ENCODE measurements at places on chromosomes 3 and 15.
A peak's percentile ranks its signal among the peaks of the same experiment; 100 is the strongest.

DNA sequence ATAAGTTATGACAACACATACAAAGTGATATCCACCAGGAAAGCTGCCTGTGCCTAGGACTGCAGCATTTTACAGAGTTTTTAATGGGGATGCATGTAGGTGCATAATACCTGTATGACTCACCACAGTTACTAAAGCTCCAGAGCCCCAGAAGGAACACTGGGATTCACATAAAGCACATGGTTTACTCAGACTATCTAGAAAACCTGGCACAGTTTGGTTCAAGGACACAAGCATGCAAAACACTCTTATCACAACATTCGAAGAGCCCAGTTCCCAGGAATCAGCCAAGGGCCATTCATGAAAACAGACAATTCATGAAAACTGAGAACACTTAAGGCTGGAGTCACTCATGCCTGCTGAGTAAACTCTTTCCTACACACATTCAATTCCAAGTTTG lies 261.0 kb downstream of the PYDC2 start:
- no peak for DNase-seq

DNA sequence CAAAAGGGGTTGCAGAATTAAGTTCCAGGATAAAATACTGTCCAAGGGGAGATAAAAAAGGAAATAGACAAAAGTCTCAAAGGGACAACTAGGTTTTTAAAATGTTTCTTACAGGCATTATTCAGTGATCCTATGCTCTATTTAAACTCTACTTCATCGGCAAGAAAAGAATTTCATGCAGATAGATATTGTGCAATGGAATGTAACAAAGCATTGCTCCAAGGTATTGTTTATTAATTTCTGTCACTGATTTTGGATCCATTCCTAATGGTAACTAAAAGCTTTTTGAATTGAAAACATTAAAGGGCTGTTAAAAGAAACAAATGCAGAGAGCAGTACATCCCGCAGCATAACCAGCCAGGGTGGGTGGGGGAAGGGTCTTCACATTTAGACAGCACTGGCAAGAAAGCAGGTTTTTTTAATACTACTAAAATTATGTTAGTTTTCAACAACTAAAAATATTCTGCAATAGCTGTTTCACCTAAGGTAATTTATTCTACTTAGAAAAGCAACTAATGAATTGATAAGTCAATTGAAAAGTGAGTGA lies 82.9 kb downstream of the THBS1 start:
- DNase-seq, result no peak

GRCh38 chr3:165210132-165210531 lies 13.9 kb upstream of the SLITRK3 start:
- DNase-seq, result no peak

GRCh38 chr3:143644370-143645089 lies 203.7 kb downstream of the SLC9A9 start:
- DNase-seq, result peak; percentile 83

- DNase-seq, result peak; percentile 23
These were observed 408.6 kb downstream of the GBE1 start for GRCh38 chr3:81352867-81353266.

DNA sequence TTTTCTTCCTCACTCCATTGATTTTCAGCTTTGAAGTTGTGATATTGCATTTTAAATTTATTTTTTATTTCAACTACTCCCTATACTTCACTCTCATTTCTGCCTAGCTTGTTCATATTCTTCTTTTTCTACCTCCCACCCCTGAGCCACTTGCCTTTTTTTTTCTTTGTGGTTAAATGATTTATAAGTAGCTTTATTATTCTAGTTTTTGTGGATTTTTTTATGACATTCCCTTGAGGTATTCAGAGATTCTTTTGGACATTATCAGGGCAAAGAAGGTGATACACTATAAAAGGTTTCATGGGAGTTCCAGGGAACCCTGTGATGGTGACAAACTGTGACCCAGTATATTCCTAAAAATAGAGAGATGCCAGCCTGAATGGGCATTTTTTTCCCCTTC lies 3.3 kb downstream of the C15orf61 start:
- no peak for DNase-seq

DNA sequence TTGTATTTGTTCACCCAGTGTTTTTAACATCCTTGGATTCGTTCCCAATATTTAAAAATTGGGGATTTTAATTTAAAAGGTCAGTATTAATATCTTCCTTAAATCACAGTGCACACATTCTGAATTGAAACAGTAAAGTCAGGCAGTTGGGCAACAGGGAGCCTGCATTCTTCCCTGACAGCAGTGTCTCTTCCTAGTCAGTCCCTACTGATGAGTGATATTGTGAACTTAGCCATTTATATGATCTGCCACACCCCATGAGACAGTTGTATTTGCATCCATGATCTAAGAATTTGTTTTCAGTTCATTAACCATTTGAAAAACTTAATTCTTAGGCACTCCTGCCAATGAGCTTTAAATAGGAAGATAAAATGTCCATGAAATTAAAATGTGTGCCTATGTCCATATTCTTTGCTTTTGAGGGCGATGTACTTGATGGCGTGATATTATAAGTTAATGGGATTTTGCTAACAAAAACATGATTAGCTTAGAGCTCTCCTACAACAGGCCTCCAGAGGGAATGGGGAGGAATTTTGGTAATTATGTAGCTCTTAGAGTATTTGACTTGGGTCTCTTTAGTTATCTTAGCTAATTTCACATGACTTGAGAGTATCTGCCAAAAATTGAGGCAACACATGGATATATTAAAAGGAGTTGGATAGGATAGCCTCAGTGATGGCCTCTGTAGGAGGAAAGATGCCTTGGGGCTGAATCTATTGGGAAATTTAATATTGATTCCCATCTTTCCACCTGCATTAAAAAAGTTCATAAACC lies 219.3 kb downstream of the PTPRG start:
- DNase-seq, result no peak

DNA sequence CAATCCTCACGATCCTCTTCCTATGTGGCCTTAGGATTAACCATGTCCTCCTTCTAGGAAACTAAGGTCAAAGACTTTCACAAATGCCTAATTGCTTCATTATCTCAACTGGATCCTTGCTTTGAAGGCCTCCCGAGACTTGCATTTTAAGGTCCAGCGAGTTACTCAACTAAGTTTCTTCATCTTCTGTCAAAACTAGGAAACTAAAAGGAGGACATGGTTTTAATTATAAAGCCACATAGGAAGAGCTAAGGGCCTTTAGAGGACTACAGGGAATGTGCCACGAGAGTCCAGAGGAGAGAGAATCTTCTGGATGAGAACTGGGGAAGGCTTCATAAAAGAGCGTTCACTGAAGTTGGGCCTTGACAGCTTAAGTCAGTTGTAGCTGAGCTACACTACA lies 87.8 kb upstream of the LPP start:
- DNase-seq, result no peak

DNA sequence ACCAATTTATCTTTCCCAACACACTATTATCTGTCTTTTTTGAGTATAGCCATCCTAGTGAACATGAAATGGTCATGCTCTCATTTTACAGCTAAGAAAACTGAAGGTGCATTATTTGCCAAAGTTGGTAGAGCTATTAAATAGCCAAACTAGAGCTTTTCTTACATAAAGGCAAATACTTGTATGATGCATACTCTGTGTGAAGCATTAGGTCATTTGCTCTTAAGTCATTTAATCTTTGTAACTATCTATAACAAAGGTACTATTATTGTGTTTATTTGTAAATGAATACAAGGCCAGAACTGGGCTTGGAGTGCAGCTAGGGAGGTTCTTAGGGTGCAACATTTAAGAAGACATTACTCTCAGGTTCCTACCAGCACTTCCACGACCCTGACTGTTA lies 123.7 kb downstream of the THSD4 start:
- DNase-seq, result no peak

- peak; percentile 2 for DNase-seq
These were observed 64.0 kb upstream of the CPOX start for GRCh38 chr3:98657457-98657856.

Data from brain microvascular endothelial cell (primary cell).